ENCODE measurements at places on chromosomes 11 and 22. TPM values are rescaled to one million over a fixed set of nuclear protein-coding genes. Genes with fewer than 3 reads are reported as not detected.

The SHISAL1 gene
- total RNA-seq = 0.35 TPM

The DBX1 gene
- not detected for total RNA-seq

The SGSM1 gene
- total RNA-seq = 8.0 TPM

The THOC5 gene
- 42.7 TPM for total RNA-seq

The HTR3A gene
- total RNA-seq = not detected

DNA sequence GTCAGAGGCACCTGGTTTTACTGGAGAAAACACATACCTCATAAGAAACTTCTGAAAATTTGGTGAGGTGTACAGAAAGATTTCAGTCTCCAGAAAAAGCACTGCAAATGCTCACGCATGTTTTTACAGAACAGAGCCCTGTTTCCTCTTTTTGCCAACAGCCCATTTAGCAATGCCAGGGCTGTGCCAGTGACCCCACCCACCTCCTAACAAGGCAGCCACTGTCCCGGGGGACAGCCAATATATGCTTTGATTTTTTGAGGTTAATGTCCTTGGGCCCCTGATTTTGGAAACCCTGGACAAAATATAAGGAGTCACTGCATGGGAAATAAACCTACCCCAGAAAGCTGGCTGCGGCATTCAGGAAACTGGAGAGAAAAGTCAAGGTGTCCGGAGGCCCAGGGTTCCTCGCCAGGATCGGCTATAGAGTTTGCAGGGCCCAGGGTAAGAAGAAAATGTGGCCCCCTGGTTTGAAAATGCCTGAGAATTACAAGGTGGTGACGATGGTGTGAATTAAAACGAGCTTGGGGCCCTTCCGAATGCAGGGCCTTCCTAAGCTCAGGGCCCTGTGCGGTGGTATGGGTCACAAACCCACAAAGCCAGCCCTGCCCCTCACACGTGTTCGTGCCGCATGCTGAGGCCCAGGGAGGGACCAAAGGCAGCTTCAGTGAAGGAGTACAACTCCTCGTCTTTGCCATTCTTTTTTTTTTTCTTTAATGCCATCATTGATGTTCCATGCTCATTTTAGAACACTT, 71.1 kb upstream of the WNT7B start:
- DNase-seq = no peak

GRCh38 chr11:11807811-11808782, 33.7 kb upstream of the USP47 start:
- no peak for DNase-seq

- no peak for DNase-seq
Measured at GRCh38 chr11:60592601-60593000, 77.4 kb downstream of the MS4A13 start.

DNA sequence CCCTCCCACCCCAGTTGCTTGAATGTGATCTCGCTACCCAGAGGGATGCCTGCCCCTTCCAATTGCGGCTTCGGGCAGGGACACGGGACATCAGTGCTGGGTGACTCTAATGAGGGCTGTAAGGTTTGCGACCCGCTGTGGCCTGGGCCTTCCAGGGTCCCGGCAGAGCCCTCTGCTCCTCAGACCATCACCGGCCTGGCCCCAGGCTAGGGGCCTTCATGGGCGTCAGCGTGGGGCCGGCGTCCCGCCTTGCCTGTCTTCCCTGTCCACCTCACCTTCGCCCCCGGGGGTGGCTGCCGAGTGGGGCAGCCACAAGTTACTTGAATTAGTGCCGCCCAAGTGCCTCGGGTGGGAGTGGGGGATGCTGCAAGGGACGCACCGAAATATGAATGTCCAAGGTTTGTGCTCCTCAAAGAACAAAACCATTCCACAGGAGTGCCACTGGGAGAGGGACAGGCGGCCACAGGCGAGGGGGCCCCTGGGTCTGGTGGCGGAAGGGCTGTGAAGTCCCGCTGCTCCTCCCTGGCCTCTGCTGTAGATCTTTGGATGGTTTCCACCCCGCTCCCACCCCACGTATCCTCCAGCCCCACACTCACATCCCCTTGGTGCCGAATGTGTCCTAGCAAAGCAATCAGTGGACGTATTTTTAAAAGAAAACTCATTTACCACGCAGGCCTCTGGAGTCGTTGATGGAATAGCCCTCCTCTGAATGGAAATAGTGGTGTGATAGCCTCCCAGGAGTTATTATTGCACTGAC, 317.1 kb downstream of the NTM start:
- DNase-seq = no peak

DNA sequence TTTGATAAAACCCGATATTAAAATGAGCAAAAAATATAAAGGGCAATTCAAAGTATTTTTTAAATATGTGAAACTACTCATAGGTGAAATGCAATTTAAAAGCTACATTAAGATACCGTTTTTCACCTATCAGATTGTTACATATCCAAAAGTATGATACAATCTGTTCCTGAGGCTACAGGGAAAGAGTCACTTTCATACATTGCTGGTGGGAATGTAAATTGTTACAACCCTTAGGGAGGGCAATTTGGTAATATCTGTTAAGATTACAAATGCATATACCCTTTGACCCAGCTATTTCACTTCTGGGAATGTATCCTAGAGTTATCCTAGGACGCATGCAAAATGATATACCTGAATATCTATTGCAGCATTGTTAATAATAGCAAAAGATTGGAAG, 132.1 kb downstream of the BLID start:
- no peak for DNase-seq

DNA sequence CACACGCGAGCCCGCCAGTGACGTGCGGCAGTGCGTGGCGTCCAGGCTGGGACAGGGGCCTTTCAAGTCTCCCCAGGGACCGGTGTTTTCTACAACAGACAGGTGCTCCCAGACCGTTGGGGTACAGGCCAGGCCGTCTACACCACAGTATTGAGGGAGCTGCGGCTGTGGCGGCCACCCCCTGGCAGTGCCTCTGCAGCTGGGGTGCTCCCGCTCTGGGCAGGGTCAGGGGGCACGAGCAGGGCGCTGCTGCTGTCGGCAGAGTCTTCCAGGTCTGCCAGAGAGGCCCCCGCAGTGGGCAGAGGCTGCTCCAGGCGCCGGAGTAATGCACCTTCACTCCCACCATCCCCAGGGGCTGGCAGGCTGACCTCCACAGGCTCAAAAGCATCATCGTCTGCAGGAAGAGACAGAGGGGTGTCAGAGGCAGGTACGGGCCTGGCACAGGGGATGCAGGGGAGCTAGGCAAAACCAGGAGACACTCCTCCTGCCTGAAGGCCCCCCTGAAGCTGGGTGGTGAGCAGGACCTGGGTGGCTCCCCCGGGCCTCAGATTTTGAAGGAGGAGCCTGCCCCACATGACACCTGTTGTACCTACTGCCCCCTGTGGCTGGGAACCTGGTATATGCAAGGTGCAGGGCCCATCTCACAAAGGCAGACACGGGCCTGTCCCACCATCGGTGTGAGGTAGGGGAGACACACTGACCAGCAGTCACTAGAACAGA, 83.3 kb downstream of the DGCR2 start:
- no peak for DNase-seq

GRCh38 chr11:102476812-102477211, 24.2 kb upstream of the TMEM123 start:
- no peak for DNase-seq

- DNase-seq = no peak
Measured at GRCh38 chr11:131481303-131481702, 110.9 kb downstream of the NTM start.

DNA sequence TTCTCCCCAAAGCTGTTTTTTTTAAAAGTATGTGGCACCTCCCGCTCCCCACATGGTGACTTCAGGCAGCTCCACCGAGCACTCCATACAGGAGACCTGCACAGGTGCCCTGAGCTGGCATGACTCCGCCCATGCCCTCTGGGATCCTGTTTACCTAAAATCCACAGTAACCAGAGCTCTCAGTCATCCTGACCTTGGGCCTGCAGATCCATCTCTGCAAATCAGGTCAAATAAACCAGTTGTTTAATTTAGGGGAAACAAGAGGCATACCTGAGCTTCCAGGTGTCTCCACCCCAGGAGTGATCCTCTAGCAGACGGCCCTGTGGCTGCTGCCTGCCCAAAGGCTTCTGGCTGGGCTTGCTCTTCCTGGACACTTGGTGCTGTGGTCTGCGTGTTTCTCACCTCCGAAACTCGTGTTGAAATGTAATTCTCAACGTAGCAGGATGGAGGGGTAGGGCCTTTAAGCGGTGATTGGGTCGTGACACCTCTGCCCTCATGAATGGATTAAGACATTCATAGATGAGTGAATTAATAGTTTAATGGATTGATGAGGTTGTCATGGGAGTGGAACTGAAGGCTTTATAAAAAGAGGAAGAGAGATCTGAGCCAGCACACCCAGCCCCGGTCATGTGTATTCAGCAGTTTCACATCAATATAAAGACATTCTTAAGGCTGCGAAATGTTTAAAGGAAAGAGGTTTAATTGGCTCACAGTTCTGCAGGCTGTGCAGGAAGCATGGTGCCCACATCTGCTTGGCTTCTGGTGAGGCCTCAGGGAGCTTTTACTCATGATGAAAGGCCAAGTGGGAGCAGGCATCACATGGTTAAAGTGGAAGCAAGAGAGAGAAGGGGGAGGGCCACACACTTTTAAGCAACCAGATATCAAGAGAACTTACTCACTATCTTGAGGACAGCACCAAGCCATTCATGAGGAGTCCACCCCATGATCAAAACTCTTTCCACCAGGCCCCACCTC, 34.1 kb downstream of the LINC01488 start:
- no peak for DNase-seq

GRCh38 chr11:114832532-114833125, 154.3 kb downstream of the NXPE2 start:
- no peak for DNase-seq

DNA sequence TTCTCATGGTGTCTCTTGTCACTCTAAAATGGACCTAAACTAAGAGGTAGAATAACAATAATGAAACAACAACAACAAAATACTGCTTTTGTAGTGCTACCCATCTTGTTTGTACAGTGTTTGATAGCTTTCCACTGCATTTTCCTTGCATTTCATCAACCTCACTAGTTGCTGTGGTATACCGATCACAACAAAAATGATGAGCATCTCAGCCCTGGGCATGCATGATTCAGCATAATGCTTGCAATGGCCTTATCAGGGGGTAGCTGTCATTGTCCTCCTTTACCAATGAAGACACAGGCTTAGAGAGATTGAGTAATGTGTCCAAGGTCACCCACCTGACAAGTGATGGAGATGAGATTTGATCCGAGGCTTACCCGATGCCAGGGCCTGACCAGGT, 682.5 kb downstream of the NTM start:
- no peak for DNase-seq

DNA sequence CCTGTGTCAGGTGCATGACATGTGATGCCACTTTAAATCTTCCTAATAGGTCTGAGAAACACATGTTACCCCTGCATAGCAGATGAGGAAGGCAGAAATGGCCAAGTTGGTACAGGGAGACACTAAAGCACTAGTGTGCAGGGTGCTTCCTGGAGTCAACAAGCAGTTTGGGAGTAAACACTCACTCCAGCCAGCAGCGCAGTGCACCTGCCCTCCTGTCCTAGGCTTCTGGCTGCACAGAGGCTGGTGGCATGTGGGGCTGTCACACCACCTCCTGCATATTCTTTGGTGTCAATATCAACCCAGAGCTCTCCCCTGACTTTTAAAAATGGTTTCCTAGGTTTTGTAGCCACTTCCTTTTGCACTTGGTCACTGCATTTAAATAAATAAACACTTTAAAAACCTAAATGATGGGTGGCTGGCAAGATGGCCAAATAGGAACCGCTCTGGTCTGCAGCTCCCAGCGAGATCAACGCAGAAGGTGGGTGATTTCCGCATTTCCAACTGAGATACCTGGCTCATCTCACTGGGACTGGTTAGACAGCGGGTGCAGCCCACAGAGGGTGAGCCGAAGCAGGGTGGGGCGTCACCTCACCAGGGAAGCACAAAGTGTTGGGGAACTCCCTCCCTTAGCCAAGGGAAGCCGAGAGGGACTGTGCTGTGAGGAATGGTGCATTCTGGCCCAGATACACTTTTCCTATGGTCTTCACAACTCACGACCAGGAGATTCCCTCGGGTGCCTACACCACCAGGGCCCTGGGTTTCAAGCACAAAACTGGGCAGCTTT, 33.5 kb downstream of the GAB4 start:
- DNase-seq = no peak

- DNase-seq = no peak
Measured at GRCh38 chr11:110857892-110858546, 145.8 kb upstream of the ARHGAP20 start.

GRCh38 chr22:25357606-25358420, 138.4 kb downstream of the CRYBB2 start:
- no peak for DNase-seq

GRCh38 chr22:50529416-50529896, 356 bp downstream of the TYMP start:
- no peak for DNase-seq

- DNase-seq = no peak
Measured at GRCh38 chr11:123253911-123254310, 58.9 kb upstream of the CLMP start.

DNA sequence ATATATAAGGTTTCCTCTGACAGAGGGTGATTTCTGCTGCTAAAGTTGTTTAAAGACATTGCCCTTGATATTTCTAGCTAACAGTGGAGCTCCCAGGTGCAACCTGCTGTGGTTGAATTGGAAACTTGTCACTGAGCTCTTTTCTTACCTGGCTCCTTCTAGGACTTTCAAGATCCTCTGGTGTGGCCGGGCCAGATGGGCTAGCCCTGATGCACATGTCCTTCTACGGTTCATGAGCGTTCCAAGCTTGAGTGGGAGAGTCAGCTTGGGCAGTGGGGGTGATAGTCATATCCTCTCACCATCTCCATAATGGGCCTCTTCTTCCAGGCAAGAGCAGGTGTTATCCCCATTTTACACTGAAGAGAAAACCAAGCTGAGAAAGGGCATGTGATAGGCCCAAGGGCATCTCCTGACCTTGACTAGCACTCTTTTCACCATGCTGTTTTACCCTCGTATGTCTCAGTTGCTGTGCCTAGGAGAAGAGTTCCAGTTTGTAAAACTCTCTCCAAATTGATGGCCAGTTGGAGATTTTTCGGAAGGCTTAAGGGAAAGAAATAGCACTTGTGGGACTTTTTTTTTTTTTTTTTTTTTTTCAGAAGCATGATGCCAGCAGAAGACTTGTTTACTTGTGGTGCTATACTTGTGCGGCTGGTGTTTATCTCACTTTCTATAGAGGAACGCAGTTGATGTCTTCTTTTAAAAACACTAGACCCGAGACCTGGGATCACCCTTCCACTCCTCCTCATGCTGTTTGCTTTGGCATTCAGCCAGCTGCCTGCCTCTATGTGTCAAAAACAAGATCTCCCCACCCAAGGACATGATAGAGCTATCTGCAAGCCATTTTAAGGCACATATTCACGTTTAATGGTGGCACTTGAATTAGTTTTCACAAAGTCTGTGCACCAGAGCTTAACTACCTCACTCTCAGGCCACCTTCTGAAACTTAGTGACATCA, 32.6 kb downstream of the TEAD1 start:
- peak; percentile 30 for DNase-seq

Measured in heart right ventricle (tissue), 16 donors.